ENCODE measurements at places on chromosomes 4 and X. TPM values are rescaled to one million over a fixed set of nuclear protein-coding genes. Genes with fewer than 3 reads are reported as not detected.

The SLC9B1 gene
- 0.21 TPM for polyA plus RNA-seq

The DCHS2 gene
- polyA plus RNA-seq, result not detected

The WNK3 gene
- polyA plus RNA-seq, result 0.03 TPM

The CORIN gene
- polyA plus RNA-seq, result not detected

The SYP gene
- 4.0 TPM for polyA plus RNA-seq

The OCIAD2 gene
- polyA plus RNA-seq, result 174 TPM

The AMELX gene
- polyA plus RNA-seq, result not detected

Data from A549 (cell line).